ENCODE measurements at places on chromosomes 2 and 18.
A peak's percentile ranks its signal among the peaks of the same experiment; 100 is the strongest.

DNA sequence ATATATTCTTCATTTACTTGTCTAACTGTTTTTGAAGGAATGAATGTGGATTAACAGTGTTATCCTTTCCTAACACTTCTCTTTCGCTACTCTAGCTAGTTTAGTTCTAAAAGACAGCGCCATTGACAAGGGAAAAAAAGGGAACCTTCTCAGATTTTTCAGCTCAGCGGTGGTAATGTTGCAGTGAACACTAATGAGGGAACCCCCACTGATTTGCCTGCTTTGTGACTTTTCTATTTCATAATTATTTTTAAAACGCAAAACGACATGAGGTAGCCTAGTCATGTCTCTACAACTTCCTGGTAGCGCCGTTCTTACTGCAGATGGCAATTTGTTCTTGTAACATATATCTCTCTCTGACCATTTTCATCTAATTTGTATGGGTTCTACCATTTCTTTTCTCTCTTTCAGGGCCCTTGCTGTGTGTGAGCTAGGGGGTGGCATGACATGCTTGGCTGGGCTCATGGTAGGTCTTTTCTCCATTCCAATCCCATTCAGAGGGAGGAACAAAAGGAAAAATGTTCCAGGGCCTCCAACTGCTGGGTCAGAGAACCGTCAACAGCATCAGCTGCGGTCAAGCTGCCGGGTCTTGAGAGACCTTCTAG is 235.5 kb upstream of the SIX3 start:
- DNase-seq, result no peak

GRCh38 chr18:40821596-40822243 is 1133.3 kb upstream of the PIK3C3 start:
- no peak for DNase-seq

DNA sequence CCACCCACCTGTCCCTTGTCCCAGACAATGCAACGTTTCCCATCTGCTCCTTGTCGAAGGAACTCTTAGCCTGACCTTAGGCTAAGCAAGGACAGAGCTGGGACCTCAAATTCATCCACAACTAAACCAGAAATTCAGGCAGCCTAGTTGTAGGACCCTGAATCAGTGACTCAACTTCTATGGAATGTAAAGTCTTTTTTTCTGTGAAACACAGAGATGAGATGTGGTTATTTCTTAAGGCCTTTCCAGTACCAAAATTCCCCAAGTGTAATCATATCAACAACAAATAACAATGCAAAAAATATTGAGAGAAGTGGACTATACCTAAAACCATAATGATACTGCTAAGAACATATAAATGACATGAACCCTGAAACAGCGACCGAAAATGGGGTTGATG is 46.7 kb downstream of the EN1 start:
- no peak for DNase-seq

DNA sequence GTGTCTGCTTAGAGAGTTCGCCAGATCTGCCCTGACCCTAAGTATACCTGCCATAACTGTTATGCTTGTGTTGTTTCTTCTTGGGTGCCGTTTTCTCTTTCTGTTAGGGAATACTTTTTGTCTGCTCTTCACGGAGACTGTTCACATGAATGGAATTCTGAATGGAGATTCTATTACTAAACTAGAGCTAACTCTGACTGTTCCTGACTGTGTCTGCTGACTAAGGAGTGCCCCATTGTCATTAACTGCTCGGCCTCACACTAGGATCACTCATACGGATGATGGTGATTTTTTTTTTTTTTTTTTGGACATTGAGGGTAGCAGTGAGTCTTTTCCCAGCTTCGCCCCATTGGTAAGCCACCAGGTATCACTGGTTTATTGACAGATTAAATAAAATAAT is 104.8 kb upstream of the SLC8A1 start:
- no peak for DNase-seq

GRCh38 chr2:134246154-134246874 is 7.6 kb upstream of the MGAT5 start:
- DNase-seq, result no peak

DNA sequence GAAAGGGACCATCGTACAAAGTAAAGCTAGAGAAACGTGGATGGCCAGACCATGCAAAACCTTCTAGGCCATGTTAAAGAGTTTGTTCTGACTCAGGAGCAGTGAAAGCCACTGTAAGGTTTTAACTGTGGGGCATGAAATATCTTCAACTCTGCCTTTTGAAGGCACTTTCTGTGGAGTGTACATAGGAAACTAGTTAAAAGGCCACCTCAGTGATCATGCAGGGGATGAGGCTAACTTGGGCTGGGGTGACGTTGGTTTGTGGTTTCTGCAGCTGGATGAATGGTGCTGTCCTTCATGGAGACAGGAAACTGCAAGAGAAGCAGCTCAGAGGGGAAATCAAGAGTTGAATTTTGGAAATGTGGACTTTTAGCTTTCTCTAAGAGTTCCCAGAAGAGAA is 190.7 kb downstream of the CDCA7 start:
- no peak for DNase-seq

- no peak for DNase-seq
Measured at GRCh38 chr2:9287400-9288045, 80.9 kb downstream of the ASAP2 start.

DNA sequence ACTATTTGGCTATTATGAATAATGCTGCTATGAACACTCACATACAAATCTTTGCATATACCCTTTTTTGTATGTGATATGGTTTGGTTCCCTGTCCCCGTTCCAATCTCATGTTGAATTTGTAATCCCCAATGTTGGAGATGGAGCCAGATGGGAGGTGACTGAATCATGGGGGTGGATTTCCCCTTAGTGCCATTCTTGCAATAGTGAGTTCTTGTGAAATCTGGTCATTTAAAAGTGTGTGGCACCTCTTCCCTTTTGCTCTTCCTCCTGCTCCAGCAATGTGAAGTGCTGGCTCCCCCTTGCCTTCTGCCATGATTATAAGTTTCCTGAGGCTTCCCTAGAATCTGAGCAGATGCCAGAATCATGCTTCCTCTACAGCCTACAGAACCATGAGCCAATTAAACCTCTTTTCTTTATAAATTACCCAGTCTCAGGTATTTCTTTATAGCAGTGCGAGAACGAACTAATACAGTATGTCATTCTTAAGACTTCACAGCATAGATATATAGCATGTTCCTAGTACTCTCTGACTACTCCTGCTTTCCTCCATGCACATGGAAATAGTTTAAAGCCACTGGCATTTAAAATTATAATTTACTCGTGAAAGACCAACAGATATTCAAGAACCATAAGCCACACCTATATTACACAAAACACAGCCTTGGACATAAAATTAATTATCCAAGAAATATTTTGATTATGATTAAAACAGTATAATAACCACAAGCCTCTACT is 75.2 kb downstream of the COBLL1 start:
- DNase-seq, result no peak

GRCh38 chr2:145323512-145323911 is 803.6 kb upstream of the ZEB2 start:
- DNase-seq, result no peak

DNA sequence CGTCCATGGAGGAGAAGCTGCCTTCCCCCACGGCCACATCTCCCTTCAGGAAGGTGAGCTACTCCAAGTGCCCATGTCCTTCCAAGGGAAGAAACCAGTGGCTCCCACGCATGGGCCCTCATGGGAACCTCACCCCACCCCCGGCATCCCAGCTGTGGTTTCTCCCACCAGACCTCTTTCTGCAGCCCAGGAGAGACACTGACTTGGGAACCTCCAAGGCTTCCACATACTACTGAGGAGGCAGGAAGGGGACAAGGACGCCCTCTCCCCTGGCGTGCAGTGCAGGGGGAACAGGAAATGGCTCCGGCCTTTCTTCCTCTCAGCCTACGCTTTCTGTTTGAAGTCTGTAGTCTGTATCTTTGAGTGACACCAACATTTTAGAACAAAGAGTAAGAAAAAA is 104.5 kb upstream of the EPC2 start:
- no peak for DNase-seq

- DNase-seq, result no peak
Measured at GRCh38 chr2:110823165-110823564, 90.8 kb downstream of the ACOXL start.

- no peak for DNase-seq
Measured at GRCh38 chr2:1671916-1672315, 72.4 kb downstream of the PXDN start.

DNA sequence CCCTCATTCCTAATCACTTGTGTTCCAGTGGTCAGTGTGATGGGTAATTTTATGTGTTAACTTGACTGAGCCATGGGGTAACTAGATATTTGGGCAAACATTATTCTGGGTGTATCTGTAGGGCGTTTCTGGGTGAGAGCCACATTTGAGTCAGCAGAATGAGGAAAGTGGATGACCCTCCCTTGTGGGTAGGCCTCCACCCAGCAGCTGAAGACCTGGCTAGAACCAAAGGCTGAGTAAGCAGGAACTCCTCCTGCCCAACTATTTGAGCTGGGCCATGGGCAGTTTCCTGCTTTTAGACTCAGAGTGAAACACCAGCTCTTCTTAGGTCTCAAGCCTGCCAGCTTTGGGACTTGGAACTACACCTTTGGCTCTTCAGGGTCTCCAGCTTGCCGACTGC is 141.8 kb downstream of the ACKR3 start:
- DNase-seq, result no peak

DNA sequence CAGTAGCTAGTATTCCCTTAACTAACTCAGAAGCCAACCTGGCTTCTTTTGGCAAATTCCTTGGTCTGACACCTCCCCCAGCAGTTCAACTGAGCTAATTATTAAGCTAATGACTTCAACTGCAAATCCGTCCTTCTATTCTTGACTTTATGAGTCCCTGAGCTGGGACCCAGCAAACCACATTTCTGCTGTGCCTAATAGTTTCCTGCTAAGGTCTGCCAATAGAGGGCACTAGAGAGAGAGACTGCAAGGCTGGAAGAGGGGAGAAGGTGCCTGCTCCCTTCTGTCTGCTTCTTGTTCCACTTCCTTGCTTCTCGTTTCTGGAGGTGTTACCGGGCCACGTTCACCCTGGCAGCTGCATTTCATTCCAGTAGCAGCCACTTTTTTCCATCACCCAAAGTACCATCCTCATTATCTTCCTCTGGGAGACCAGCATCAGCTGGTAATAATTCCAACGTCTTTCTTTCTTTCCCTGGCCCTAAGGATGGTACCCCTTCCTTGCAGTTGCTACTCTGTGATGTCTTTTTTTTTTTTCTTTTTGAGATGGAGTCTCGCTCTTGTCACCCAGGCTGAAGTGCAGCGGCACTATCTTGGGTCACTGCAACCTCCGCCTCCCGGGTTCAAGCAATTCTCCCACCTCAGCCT is 352.0 kb downstream of the TNS1 start:
- no peak for DNase-seq

DNA sequence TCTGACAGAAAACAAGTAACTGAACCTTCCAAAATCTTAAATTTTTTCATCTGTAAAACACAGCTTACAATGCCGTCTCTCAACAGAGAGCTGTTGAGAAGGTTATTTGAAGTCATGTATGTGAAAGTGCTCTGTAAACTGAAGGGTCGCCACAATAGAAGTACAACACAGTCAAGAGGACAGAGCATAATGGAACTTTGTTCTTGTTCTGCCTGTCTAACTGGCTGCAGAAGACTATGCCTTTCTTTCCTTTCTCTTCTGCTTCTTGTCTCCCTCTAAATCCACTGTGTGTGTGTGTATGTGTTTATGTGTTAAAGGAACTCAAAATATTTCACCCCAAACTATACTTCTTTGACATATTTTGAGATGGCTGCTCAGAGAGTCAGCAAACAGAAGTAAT is 365.8 kb upstream of the RND3 start:
- no peak for DNase-seq

- no peak for DNase-seq
Measured at GRCh38 chr2:42457011-42457410, 36.8 kb downstream of the KCNG3 start.

- DNase-seq, result no peak
Measured at GRCh38 chr2:207132019-207132418, 33.7 kb downstream of the KLF7 start.

GRCh38 chr18:55085557-55086285 is 126.5 kb upstream of the CCDC68 start:
- DNase-seq, result no peak

DNA sequence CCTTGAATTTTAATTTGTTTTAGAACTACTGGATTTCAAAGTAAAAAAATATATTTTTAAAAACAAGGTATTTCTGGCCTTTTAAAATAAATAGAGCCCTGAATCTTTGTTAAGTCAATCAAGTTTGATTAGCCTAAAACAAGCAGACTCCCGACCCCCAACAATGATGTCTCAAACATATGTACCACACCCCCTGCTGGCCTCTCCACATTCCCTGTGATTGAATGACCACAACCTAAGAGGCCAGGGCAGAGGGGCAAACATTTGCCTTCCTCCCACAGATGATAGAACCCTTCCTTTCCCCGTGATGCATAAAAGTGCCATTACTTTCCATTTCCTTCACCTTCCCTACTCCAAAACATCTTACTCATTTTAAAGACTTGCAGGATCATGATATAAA is 130.9 kb downstream of the STK39 start:
- DNase-seq, result no peak

- DNase-seq, result no peak
Measured at GRCh38 chr18:60096428-60096827, 196.6 kb downstream of the PMAIP1 start.

- DNase-seq, result peak; percentile 16
Measured at GRCh38 chr2:190791347-190791975, 89.2 kb upstream of the GLS start.

DNA sequence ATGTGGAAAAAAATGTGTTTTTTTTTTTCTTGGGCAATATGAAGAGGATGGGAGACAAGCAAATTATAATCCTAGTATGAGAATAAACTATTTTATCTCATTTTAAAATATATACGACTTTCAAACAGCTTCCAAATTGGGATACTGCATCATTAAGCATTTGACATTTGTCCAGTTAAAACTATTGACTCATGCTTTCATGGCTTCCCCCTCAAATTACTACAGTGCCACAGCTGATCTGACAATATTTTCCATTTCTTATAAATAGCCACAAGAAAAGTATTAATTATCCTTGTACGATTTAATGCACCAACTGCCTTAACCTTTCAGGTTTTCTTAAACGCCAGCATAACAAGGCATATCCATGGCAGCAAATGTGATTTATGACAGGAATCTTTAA is 1134.8 kb upstream of the ZEB2 start:
- DNase-seq, result no peak

GRCh38 chr2:74789271-74789670 is 44.7 kb upstream of the HK2 start:
- no peak for DNase-seq

Data from stimulated activated CD4-positive, alpha-beta T cell treated with anti-CD3 and anti-CD28 coated beads, Interleukin-15, amount 100 ng/mL, for 1 hour (primary cell).